ENCODE measurements at places on chromosomes 7 and 10. TPM values are rescaled to one million over a fixed set of nuclear protein-coding genes. Genes with fewer than 3 reads are reported as not detected.

Gene CHST15
- total RNA-seq, result 9.1 TPM

Gene STAG3
- 0.22 TPM for total RNA-seq

Gene NCF1
- 0.12 TPM for total RNA-seq

Gene CYP2C8
- total RNA-seq, result not detected

Gene EPO
- total RNA-seq, result not detected

Gene MRC1
- total RNA-seq, result 0.03 TPM

Gene LRIT1
- total RNA-seq, result not detected
